NCI-H526 (cell line): ENCODE measurements at places on chromosomes 4 and X.
A peak's percentile ranks its signal among the peaks of the same experiment; 100 is the strongest.

- DNase-seq, result no peak
These were observed 85.9 kb downstream of the ARSJ start for GRCh38 chr4:113893546-113893945.

DNA sequence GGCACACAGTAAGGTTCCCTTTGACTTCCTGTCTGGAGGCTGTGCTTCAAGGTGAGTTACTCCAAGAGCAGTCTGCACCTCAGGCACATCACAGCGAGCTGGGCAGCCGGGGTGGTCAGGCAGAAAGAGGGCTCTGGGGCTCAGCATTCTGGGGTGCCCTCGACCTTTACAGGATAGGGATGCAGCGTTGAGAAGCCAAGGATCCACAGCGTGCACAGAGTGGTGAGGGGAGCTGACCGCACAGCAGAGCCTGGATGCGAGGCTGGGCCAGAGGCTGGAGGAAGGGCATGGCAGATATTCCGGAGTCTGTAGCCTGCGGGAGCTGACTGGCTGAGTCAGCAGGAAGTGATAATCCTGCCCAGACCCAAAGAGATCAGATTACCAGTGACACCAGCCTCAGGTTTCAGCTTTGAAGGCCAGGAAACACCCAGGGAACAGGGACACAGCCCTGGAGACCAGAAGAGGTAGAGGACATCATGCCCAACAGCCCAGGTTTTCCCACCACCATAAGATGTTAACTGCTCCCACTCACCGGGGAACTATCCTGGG lies 38.4 kb upstream of the PDLIM3 start:
- peak; percentile 33 for DNase-seq

DNA sequence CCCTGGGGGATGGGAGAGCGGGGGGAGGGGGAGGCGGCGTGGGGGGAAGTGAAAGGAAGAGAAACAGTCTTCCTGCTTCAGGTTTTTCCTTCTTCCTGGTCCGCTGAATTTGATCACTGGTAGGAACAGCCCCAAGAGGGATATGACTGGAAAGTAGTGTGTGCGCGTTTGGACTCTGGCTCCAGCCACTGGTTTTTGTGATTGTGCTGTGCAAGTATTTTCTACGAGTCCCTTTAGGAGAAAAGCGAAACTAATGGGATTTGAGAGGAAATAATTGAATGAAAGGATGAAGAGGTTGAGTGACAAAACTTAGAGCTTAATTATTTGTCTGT lies 836 bp downstream of the PRRG1 start:
- peak; percentile 70 for DNase-seq

GRCh38 chrX:130974323-130974722 lies 71.3 kb upstream of the ENOX2 start:
- no peak for DNase-seq

DNA sequence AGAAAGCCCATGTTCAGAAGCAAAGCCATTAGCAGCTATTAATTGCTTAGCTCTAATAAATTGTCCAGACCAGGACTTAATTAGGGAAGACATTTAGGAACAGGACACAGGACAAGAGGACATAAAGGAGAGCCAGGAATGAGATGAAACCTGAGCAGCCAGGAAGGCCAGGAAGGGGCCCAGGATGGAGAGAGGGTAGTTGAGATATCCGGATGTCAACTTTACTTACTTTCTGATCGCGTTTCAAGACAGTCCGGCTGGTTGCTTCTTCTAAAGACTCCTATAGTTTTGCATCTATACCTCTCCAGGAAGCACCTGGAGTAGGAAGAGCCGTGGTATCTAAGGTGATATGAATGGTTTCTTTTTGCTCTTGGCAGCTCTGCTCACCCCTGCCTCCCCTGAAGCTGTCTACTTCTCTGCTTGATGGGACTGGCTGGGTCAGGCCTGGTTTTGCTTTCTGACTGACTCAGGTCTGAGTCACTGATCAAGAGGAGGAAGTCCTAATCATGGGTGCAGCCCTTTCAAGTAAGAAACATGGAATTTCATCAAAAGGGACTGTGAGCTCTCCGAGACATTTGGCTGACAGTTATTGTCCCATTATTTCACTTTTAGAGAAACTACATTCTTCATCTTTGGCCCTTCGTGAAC lies 733.3 kb downstream of the RPA4 start:
- DNase-seq, result no peak

DNA sequence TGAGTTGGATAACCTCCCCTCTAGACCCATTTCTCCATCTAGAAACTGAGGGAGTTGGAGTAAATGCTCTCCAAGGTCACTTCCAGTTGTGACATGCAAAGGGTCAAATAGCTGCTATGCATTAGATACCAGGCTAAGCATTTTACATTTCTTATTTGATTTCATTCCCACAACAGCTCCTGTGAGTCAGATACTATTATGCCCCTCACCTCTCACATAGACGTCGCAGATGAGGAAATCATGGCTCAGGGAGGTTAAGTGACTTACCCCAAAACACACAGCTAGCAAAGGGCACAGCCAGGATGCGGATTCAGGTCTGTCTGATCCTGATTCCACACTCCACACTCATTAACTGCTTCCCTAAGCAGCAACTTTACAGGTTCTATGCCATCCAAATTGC lies 57.7 kb downstream of the PRPS1 start:
- DNase-seq, result no peak
